Stimulated activated naive CD8-positive, alpha-beta T cell treated with anti-CD3 and anti-CD28 coated beads, Interleukin-15, amount 100 ng/mL, for 72 hours (primary cell): ENCODE measurements at places on chromosomes 4 and X.

- no peak for DNase-seq
Measured at GRCh38 chr4:176874721-176875445, 82.2 kb upstream of the VEGFC start.

GRCh38 chrX:150099316-150099715, 161.0 kb upstream of the EOLA2 start:
- no peak for DNase-seq

DNA sequence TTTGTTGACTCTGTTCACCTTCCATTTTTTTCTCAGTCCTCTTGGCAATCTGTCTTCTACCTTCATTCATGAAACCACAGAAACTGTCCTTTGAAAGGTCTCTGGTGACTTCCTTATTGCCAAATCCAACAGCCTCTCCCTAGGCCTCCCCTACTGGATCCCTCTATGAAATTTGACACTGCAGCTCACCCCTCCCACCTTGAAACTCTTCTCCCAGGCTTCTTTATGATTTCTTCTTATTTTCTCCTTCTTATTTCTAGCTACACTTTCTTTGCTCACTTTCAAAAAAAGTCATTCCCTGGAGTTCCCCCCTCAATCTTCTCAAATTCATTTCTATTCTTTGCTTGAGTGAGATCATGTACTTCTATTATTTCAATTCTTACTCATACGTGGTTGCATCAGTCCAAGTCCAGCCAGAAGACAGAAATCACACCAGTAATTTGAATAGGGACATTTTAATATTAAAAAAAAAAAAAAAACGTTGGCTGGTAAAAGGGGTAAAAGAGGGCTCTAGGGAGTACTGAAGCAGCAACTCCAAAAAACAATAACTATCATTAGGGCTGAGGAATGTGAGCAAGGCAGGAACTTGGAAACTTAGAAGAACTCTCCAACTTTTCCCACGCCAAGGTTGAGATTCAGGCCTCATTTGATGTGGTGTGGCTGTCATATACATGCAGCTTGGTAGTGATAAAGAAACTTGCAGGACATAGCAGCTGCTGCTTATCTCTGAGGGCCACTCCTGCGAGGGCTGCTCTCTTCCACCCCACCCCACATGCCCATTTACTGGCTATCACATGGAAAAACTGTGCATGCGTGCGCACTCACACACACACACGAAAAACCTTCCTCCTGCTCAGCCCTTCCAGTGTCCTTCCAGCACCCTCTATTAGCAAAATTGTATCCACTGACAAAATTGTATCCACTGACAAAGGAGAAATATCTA, 169.8 kb upstream of the GALNT7 start:
- DNase-seq = no peak

- no peak for DNase-seq
Measured at GRCh38 chrX:3476973-3477372, 130.5 kb upstream of the MXRA5 start.

GRCh38 chrX:18895189-18895951, 88.5 kb downstream of the PHKA2 start:
- no peak for DNase-seq

DNA sequence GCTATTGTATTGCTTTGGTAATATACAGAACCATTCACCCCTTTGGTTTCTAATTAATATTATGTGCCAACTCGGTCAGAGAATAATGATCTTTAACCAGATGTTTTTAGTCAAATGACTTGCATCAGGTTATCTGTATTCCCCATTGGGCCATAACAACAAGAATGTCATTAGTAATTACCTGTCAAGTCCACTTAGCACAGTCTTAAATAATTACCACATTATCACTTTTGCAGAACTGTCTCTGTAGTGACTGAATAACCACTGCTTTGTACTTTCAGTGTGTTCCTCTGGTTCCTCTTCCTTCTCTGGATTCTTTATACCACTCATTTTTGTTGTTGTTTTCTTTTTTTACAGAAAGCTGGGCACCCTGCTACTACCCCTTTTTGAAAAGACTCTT, 257.7 kb upstream of the SPOCK3 start:
- no peak for DNase-seq
